Hippocampal formation (tissue), 2 donors: ENCODE measurements at places on chromosomes 1 and 21.
A peak's percentile ranks its signal among the peaks of the same experiment; 100 is the strongest.

DNA sequence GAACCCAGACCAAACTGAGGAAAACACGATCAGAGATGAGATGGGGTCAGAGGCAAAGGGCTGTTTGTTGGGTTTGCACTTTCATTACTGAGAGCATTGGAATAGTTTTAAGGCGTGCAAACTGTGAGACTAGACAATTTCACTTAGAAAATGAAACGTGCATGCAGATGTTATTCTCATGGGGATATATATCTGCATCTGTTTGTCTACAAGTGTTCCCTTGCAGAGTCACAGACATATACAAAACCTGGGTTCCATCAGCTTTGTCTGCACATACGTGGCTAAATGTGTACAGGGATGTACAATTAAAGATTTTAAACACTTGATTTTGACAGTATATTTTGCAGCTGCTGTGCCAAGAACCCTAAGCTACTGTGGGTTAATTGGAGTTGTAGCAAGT is 355.4 kb downstream of the KIF26B start:
- no peak for DNase-seq

GRCh38 chr1:167936930-167937708 is at the start of gene MPC2:
TSS of gene MPC2 (minus strand) at chr1:167937072. CDS start at chr1:167935841, 1,231 bp downstream.
- peak; percentile 38 for DNase-seq

- DNase-seq: no peak
Measured at GRCh38 chr1:55993646-55994318, 585.6 kb downstream of the PLPP3 start.

- DNase-seq: no peak
Measured at GRCh38 chr1:161954466-161954865, 69.2 kb downstream of the OLFML2B start.

DNA sequence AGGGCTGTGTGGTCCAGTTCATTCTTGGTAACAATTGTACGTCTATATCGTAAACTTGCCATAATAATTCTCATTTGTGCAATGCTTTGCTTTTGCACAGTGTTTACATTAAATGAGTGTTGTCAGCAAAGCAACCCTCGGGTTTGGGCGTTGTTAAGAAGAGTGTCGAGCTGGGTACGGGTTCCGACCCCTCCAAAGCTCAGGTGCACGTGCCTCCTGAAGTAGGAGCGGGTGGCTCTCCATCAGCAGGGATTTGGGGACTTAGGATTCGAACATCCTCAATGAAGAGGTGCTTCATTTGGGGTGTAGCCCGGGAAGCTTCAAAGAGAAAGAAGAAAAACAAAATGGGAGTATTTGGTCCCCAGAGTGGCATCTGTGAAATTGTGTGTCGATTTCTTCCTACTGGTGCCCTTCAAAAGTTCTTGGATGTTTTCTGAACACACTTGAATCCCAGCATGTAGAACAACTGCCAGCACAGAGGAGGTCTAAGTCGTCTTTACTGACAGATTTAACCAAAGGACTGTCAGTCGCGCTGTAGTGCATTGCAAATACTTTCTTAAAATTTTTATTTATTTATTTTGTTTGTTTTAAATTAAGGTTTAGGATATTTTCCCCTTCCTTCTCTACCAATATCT is 1.1 kb downstream of the TRIM58 start:
- DNase-seq: no peak
